Hematopoietic multipotent progenitor cell treated with erythropoietin and hydrocortisone succinate and interleukin-3 and kit ligand, for 15 days (in vitro differentiated cells): ENCODE measurements at places on chromosomes 16 and 17.

DNA sequence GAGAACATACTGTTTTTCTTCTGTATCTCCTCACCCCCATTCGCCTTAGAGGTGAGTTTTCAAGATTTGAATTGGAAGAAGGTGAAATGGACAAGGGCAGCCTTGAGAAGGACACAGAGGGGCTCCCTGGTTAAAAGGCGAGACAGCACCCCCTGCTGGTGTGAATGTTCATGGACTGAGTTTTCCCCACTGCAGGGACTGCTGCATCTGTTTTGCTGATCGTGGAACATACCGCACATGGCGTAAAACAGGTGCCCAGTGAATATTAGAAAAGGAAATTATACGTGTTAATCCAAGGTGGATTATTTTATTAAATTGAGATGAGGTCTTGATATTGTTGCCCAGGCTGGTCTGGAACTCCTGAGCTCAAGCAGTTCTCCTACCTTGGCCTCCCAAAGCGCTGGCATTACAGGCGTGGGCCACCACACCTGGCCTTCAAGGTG, 54.5 kb downstream of the NDE1 start:
- peak; percentile 78 for DNase-seq

GRCh38 chr17:64107500-64108236, 22.3 kb downstream of the ERN1 start:
- DNase-seq, result no peak

GRCh38 chr16:30464078-30464477, 8.5 kb upstream of the ITGAL start:
- DNase-seq, result no peak

- DNase-seq, result no peak
Observed at GRCh38 chr16:9107025-9107970, 15.9 kb downstream of the HAPSTR1 start.

DNA sequence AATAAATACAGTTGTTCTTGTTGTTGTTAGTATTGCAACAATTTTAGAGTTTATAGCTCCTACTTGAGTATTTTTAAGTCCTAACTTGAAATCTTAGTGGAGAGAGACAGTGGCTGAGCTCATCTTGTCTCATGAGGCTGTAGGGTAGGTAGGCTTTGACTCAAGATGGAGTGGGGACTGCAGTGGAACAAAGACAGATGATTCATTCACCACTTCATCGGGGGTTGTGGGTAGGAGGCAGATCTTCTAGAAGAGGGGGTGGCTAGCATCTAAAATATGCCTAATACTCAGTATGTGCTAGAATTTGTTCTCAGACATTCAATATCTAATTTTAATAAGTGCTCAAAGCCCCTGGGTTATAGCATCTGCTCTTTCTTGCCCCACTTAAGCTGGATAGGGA, 13.1 kb upstream of the MMD start:
- DNase-seq, result no peak

GRCh38 chr17:80691784-80692183, 147.1 kb downstream of the RPTOR start:
- no peak for DNase-seq

GRCh38 chr16:85959686-85960085, 60.7 kb downstream of the IRF8 start:
- DNase-seq, result no peak

- no peak for DNase-seq
Observed at GRCh38 chr16:73915935-73916334, 380.7 kb upstream of the PSMD7 start.

GRCh38 chr16:51553910-51554309, 402.8 kb upstream of the SALL1 start:
- no peak for DNase-seq
